NCI-H526 treated with DMSO at 0.1 percent for 48 hours (cell line): ENCODE measurements at places on chromosomes 7 and 10.
A peak's percentile ranks its signal among the peaks of the same experiment; 100 is the strongest.

DNA sequence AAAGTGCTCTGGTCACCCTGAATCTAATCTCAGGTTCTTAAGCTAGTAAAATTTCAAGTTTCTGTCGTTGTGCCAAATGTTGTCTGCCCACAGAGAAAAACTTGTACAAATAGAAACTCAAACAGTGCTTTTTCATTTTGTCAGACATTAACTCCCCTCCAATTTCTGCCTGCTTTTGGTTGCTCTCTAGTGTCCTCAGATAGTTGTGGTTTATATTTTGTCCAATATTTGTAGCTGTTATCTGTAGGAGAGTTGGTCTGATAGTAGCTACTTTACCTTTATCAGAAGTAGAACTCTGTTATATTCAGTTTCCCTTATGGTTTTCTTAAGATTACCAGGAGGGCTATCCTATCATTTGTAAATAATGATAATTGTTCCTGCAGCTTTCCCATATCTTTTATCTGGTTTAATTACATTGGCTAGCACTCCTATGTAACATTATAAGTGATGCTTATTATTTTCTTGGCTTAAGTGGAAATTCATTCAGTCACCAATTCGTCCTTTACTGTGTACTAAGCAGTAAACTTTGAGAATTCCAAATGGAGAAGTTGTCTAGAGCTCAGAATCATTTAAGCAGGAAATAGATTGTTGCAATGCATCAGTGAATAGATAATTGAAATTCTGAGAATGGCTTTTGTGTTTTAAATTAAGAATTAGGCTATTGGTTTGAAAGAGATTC, 91.0 kb downstream of the ANKIB1 start:
- no peak for DNase-seq

DNA sequence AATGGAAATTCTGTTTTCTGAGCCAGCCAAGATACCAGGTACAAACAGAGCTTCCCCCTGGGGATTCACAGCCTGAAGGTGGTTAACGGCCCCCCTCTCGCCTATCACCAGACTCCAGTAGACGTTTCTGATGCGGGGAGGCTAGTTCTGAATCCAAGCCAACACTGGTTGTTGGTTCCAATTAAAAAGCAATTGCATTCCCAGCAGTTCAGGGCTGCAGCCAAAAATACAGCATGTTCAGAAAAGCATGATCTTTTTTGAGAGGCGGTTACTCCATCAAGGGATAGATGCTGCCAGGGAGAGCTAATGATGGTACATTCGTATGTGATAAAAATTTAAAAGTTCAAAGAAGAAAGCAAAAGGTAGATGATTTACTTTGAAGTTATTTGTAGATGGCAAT, 481.0 kb downstream of the GALNT17 start:
- no peak for DNase-seq

DNA sequence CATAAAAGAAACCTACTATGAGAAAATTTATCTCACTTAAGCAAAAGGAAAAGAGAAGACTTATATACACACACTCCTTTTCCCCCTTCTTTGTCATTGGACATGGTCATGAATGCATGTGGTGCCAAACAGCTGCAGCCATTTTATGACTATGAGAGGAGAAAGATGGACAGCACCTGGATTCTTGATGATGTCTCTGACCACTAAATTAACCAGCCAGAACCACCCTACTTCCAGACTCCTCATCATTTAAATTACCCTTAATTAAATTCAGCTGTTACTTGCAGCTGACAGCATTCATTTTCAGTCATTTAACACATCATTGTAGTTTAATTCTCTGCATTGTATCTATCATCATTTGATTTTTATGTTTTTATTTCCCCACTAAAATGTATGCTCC, 379.0 kb upstream of the HPS1 start:
- no peak for DNase-seq

- DNase-seq = no peak
Observed at GRCh38 chr7:158054081-158054480, 533.5 kb downstream of the PTPRN2 start.

DNA sequence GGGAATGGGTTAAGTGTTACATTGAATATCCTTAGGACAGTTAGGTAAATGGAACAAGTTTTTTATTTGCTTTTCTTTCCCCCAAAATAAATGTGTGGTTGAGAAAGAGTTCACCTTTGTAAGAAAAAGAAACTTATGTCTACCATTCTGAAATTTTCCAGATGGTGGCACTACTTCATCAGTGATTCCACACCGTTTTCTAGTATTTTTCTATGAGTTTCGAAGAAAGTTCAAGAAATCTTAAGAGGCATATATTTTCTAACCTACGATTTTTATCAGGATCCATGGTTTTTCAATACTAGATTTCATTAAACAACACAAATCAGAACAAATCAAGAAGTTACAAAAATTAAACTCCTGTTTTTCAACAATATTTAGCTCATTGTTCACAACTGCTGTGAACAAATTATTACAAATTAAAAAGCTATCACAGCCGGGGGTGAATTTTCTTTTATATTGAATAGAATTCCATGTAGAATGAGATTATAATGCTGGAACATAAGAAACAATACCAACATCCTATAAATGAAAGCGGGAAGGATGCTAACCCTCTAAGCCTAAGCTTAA, 163.1 kb upstream of the NPVF start:
- DNase-seq = peak; percentile 4

- DNase-seq = no peak
Observed at GRCh38 chr10:110821508-110821907, 50.2 kb upstream of the PDCD4 start.

- no peak for DNase-seq
Observed at GRCh38 chr10:27223964-27224363, 16.6 kb downstream of the ACBD5 start.

- DNase-seq = no peak
Observed at GRCh38 chr10:100531761-100532160, 2.1 kb upstream of the NDUFB8 start.

DNA sequence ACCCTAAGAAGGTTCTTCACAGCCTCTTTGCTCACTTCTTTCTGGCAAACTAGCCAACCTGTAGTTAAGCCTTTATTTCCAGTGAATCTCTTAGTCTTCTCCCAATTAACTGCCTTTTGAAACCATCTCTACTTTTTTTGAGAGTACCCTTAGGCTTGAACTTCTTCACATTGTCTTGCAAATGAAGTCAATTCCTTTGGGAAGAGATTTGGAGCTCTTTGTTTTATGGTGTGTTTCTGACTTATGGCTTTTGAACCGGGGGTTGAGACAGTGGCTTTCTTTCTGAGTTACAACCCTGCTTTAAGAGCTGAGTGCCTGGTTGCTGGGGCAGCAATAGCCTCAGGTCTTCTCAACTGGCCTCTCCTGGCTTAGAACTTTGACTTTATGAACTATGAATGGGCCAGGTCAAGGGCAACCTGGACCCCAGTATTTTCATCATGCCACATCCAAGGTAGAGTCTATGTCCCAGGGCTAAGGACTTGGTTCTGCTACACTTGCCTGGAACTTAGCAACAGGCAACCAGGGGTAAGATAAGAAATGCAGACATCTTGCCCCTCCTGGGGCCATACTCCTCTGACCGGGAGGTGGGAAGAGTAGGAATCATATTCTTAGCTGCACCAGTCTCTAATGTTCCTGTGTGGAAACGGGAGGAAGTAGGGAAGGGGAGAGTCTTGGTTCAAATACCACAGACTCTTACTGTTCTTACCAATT, 53.0 kb downstream of the SP4 start:
- DNase-seq = no peak

DNA sequence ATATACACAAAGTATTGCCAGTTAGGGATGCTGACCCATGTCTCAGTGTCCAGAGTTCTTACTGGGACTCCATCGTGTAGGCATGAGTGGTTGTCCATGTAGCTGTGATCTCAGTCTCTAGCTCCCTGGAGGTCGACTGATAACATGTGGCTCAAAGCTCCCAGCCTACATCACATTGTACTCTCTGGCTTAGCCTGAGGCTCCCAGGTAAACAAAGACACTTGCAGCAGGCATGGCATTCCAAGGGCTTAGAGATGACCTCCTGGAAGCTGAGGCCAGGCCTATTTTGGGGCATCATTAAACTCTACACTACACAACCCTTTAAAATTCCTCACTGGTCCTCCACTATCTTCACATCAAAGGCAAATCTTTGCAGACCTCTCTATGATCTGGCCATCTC, 100.8 kb upstream of the DOCK1 start:
- DNase-seq = no peak
